ENCODE measurements at places on chromosomes 11 and 22.

DNA sequence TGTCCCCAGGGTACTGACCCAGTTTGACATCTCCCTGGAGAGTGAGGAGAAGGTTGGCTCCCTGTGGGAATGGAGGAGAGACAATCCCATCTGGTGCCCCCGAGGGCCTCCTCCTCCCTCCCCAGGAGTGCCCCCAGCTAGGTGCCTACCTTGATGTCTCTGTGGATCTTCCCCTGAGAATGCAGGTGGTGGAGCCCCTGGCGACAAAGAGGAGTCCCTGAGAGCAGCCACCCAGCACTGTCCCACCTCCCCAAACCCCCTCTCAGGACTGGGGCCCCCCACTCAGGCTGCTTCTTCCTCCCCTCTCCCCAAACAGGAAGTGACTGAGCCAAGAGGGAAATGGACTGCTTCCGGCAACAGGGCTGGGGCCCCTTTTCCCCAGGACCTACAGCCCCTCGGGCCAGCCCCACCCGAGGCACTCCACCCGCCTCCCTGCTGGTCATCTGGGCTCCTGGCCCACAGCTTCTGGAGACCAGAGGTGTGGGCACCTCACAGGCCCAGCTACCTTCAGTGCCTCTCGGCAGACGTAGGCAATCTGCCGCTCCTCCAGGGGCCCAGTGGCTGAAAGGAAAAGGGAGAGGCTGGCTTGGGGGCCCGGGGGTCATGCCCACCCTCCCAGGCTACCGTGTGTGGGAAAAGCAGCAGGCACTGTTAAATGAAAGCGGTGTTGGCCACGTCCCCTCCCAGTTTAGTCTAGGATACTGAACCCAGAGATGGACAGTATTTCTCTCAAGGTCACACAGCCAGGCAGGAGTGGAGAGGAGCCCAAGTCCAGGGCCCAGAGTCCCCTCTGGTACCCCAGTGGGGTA is 1.2 kb downstream of the MAP4K2 start:
- H3K27ac ChIP-seq, result peak overlapping the region; percentile 71
- H3K4me1 ChIP-seq, result peaks cover 27% of the 10 kb centered on the region
- no peak for DNase-seq
- H3K4me3 ChIP-seq, result peak overlapping the region; percentile 83
- H3K36me3 ChIP-seq, result peaks cover 11% of the 10 kb centered on the region

DNA sequence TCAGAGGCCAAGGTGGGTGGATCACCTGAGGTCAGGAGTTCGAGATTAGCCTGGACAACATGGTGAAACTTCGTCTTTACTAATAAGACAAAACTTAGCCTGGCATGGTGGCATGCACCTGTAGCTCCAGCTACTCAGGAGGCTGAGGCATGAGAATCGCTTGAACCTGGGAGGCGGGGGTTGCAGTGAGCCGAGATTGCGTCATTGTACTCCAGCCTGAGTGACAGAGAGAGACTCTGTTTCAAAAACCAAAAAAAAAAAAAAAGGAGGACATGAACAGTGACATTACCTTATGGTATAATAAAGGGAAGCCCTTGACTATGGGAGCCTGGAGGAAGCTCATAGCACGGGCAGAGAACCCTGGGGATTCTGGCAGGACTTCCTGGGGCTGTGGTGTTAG is 16.5 kb upstream of the PLEKHB1 start:
- no peaks in the 10 kb centered on the region for H3K36me3 ChIP-seq
- H3K4me3 ChIP-seq, result no peak overlapping the region
- no peak overlapping the region for H3K27ac ChIP-seq
- DNase-seq, result no peak
- H3K4me1 ChIP-seq, result peaks cover 5% of the 10 kb centered on the region
- H3K27me3 ChIP-seq, result peaks cover 1% of the 10 kb centered on the region

- DNase-seq, result no peak
- peaks cover 7% of the 10 kb centered on the region for H3K27me3 ChIP-seq
- no peak overlapping the region for H3K4me3 ChIP-seq
- H3K27ac ChIP-seq, result no peak overlapping the region
- no peaks in the 10 kb centered on the region for H3K36me3 ChIP-seq
Measured at GRCh38 chr22:23365961-23366360, 185.7 kb downstream of the BCR start.

DNA sequence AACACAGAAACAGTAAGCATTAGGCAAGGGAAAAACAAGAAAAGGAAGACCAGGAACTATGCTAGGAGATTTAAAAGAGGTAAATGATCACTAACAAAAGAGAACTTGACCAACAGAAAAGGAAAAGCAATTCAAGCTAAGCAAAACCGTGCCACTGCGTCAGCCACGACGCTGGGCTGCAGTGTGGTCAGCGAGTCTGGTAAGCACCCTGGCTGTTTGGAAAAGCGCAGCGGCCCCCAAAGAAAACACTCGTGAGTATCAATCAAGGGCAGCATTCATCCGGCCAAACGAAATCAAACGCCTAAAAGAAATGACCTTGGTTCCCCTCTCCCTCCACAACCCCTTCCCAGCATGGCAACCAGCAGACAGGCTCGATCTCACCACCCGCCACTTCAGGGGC is 28.8 kb downstream of the PACSIN2 start:
- no peak overlapping the region for H3K27ac ChIP-seq
- no peaks in the 10 kb centered on the region for H3K36me3 ChIP-seq
- peaks cover 12% of the 10 kb centered on the region for H3K4me1 ChIP-seq
- no peaks in the 10 kb centered on the region for H3K27me3 ChIP-seq
- H3K4me3 ChIP-seq, result no peak overlapping the region

GRCh38 chr22:37912171-37912570 is 6.1 kb downstream of the MICALL1 start:
- no peak for DNase-seq
- no peak overlapping the region for H3K27ac ChIP-seq
- peaks cover 11% of the 10 kb centered on the region for H3K4me1 ChIP-seq
- H3K4me3 ChIP-seq, result no peak overlapping the region
- H3K36me3 ChIP-seq, result no peaks in the 10 kb centered on the region

- no peak for DNase-seq
- no peaks in the 10 kb centered on the region for H3K27me3 ChIP-seq
- no peaks in the 10 kb centered on the region for H3K4me1 ChIP-seq
- H3K27ac ChIP-seq, result no peak overlapping the region
Measured at GRCh38 chr11:100876815-100877520, 189.9 kb downstream of the ARHGAP42 start.

DNA sequence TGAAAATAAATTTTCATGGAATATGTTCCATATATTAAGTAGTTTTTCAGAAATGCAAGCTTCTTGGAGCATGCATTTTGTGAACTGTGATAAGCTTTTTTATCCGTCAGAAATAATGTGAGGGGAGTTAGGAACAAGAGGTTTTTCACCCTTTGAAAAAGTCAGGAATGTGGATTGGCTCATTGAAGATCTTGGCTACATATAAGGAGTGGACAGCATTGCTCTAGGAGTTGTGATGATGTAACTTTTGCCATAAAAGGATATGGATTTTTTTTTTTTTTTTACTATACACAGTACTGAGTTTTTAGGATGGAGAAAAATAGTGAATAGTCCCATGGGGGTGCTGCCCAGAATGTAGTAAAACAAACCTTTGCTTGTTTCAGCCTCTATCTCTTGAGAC is 180.2 kb downstream of the NAV2 start:
- H3K27me3 ChIP-seq, result no peaks in the 10 kb centered on the region
- no peak overlapping the region for H3K4me3 ChIP-seq
- no peak for DNase-seq
- H3K4me1 ChIP-seq, result no peaks in the 10 kb centered on the region
- no peaks in the 10 kb centered on the region for H3K36me3 ChIP-seq

GRCh38 chr11:83033972-83034672 is 37.6 kb downstream of the RAB30 start:
- H3K4me1 ChIP-seq, result peaks cover 39% of the 10 kb centered on the region
- no peaks in the 10 kb centered on the region for H3K27me3 ChIP-seq
- no peak overlapping the region for H3K27ac ChIP-seq
- H3K36me3 ChIP-seq, result peaks cover 14% of the 10 kb centered on the region
- DNase-seq, result no peak

GRCh38 chr11:87840786-87841185 is 334.5 kb downstream of the RAB38 start:
- H3K27ac ChIP-seq, result no peak overlapping the region
- H3K27me3 ChIP-seq, result no peaks in the 10 kb centered on the region
- H3K4me1 ChIP-seq, result no peaks in the 10 kb centered on the region

- no peak for DNase-seq
- no peak overlapping the region for H3K4me3 ChIP-seq
- H3K27ac ChIP-seq, result no peak overlapping the region
- H3K4me1 ChIP-seq, result peaks cover 7% of the 10 kb centered on the region
Measured at GRCh38 chr22:49619301-49619700, 208.4 kb downstream of the BRD1 start.

- no peak for DNase-seq
- H3K27me3 ChIP-seq, result no peaks in the 10 kb centered on the region
- H3K36me3 ChIP-seq, result no peaks in the 10 kb centered on the region
- H3K4me3 ChIP-seq, result no peak overlapping the region
- H3K27ac ChIP-seq, result no peak overlapping the region
- no peaks in the 10 kb centered on the region for H3K4me1 ChIP-seq
Measured at GRCh38 chr22:48592488-48592887, 1235.2 kb downstream of the BRD1 start.

GRCh38 chr11:109435121-109435742 is 13.2 kb downstream of the C11orf87 start:
- no peak for DNase-seq
- H3K36me3 ChIP-seq, result no peaks in the 10 kb centered on the region
- no peak overlapping the region for H3K4me3 ChIP-seq
- H3K27me3 ChIP-seq, result no peaks in the 10 kb centered on the region
- no peak overlapping the region for H3K27ac ChIP-seq

DNA sequence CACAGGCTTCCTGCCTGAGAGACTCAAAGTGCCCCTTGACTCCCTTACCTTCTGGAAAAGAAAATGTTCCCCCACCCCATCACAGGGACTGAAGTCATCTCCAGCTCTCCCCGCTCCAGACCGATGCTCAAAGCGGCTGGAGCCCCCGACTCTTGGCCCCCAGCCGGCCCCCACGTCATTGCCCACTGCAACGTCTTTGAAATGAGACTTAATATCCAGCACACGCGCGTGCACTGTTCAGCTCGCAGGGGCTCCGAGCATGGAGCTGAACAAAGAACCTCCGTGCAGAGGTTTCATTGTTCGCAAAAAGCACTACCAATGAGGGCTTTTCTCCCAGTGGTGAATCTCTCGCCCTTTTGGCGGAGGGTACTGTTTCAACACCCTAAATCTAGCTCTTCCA is 313.4 kb upstream of the SORL1-AS1 start:
- no peaks in the 10 kb centered on the region for H3K27me3 ChIP-seq
- no peak for DNase-seq
- H3K36me3 ChIP-seq, result no peaks in the 10 kb centered on the region
- H3K27ac ChIP-seq, result no peak overlapping the region

DNA sequence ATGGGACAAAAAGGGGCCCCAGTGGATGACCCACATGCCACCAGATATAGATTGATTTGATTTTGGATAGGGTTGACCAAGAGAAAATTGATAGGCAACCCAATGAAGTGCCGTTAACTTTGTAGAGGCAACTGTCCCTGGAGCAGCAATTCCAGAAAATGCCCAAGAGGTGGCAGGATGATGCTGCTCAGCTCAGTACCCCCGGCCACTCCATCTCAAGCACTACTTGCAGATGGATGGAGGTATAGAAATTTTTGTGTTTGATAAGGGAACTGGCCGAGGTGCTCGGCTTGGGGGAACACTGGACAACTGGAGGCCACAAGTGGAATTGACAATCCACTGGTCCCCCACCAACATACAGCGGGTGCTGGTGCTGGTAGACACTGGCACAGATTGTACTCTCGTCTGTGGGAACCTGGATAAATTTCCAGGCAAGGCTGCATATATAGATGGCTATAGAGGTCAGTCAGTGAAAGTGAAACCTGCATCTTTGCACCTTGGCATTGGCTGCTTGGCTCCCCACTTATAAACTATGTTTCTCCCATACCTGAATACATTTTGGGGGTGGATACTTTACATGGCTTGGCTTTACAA is 86.3 kb downstream of the CCDC83 start:
- peaks cover 13% of the 10 kb centered on the region for H3K4me1 ChIP-seq
- peak; percentile 47 for DNase-seq
- no peak overlapping the region for H3K27ac ChIP-seq
- no peak overlapping the region for H3K4me3 ChIP-seq
- H3K36me3 ChIP-seq, result peaks cover 6% of the 10 kb centered on the region

GRCh38 chr11:111172321-111172862 is 73.1 kb upstream of the POU2AF2 start:
- no peak overlapping the region for H3K4me3 ChIP-seq
- H3K4me1 ChIP-seq, result peaks cover 5% of the 10 kb centered on the region
- no peaks in the 10 kb centered on the region for H3K27me3 ChIP-seq
- DNase-seq, result no peak

- no peak overlapping the region for H3K27ac ChIP-seq
- H3K4me1 ChIP-seq, result no peaks in the 10 kb centered on the region
- DNase-seq, result no peak
- no peaks in the 10 kb centered on the region for H3K36me3 ChIP-seq
Measured at GRCh38 chr11:72548463-72548862, 114.1 kb upstream of the CLPB start.

DNA sequence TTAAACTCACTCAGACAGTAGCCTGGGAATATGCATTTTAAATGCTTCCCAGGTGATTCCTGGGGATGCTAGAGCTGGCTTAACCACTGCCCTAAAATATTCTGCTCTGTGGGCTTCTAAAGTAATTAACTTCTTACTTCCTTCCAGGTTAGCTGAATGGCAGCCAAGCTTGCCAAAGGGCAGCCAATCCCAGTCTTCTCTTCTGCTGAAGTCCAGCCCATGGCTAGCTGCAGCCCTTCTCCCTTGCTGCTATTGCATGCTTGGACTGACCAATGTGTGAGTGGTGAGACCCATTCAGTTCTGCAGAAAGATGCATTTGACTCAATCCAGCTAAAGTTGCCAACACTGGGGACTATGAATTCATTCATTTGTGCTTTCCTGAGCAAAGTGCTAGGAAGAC is 411.9 kb downstream of the SOX6 start:
- H3K27ac ChIP-seq, result no peak overlapping the region
- H3K4me3 ChIP-seq, result no peak overlapping the region

DNA sequence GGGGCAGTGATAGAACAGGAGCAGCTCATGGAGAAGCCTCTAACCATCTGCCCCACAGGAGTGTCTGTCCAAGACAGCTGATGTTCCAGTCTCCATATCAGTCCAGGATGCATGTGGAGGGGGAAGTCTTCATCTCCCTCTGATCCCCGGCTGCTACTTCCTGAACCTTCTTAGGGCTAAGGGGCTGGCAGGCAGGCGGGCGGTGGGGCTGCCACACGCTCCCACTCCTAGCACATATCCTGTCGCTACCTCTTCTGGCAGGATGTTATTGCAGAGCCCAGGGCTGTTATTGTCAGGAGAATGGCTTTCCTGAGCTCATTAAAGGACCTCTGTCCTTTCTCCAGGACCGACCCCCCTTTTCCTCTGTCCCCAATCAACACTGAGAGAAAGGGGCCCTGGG is 25.4 kb downstream of the LRRC55 start:
- no peak for DNase-seq
- H3K27ac ChIP-seq, result no peak overlapping the region
- no peaks in the 10 kb centered on the region for H3K36me3 ChIP-seq
- H3K4me1 ChIP-seq, result no peaks in the 10 kb centered on the region

DNA sequence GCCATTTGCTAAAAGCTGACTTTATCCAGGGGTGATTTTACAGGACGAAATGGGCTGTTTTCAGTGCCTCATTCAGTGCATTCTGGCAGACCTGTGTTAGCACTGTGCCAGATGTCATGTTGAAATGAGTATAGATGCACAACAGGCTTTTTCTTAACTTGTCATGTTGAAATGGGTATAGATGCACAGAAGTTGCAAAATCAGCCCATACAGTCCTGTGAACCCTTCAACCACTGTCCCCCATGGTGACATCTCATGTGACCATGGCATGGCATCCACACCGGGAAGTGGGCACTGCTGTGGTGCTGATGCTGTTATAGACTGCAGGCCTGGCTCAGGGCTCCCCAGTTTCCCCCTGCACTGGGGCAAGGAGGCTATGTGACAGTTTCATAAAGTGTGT is 2.5 kb downstream of the TALDO1 start:
- H3K27me3 ChIP-seq, result no peaks in the 10 kb centered on the region
- H3K4me1 ChIP-seq, result peaks cover 21% of the 10 kb centered on the region
- peaks cover 6% of the 10 kb centered on the region for H3K36me3 ChIP-seq
- H3K27ac ChIP-seq, result peak overlapping the region; percentile 60
